ENCODE measurements at places on chromosomes 1 and 21.

DNA sequence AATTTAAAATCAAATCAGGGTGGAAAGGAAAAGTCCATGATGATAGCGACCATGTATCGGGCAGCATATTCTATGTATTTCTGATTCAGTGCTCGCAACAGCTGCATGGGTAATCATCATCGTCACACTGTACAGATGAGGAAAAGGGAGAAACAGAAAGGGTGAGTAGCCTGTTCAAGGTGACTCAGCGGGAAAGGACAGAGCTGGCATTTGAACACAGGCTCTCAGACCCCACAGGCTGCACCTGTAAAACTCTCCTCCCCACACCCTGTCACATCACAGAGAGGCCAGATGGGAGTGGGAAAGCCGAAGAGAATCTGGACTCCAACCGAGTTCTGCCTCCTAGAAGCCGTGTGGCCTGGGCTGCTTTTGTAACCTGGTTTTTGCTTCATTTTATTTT is 14.0 kb downstream of the RUNX1 start:
- DNase-seq: no peak

DNA sequence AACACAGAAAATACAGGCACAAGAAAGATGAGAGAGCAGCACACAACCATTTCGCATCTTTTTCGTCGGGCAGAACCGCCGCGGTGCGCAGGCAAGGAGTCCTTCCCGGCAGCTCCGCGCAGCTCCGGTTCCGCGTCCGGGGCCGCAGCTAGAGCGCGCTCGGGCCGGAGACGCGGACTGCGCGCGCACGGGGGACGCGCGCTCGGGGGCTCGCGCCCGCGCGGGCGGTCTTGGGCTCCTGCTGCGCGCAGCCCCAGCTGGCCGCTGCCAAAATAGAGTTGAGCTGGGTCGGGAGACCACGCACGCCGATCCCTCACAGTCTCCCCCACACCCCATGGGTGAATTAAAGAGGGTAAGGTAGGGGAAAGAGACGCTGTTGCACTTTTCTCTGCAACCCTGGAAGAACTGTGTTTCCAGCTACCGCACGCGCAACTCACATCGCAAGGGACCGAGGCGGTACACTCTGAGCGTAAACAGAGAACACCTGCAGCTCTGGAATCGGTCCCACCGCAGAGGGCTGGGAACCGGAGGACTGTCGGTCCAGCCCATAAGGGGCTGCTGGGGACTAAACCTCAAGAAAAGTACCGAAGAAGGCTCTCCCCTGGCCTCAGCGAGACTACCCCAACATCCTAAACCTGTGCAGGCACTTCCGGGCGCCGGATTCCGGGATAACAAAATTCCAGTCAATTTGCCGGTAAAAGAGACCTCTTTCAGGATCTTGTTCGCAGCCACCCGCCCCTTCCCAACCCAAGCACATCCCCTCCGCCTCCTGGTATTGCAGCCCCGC is 1.7 kb downstream of the NR5A2 start:
- no peak for DNase-seq

- no peak for DNase-seq
These were observed 470.5 kb downstream of the LTN1 start for GRCh38 chr21:28522014-28522799.

- no peak for DNase-seq
These were observed 5.1 kb upstream of the ARHGAP30 start for GRCh38 chr1:161074676-161075368.

GRCh38 chr1:203145321-203146041 is 18.0 kb downstream of the ADORA1 start:
- no peak for DNase-seq

- DNase-seq: peak; percentile 15
These were observed 7.1 kb upstream of the CLDN19 start for GRCh38 chr1:42747125-42747524.

DNA sequence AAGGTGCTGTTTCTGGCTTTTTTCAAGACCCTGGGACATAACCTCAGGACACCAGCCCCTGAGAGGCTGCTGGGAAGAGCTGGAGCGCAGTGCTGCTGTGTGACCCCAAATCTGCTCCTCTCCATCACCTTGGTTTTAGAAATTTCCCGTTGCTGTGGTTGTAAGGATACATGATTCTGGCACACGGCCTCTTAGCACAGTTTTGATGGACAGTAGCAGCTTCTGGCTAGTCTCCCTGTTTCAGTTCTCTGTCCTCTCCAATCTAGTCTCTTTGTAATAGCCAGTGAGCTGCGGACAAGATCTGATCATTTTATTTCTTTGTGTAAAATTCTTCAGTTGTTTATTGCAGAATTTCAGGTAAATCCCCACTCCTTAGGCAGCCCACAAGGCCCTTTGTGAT is 3.1 kb downstream of the CLIC6 start:
- DNase-seq: no peak

GRCh38 chr1:181159451-181160140 is 71.1 kb downstream of the IER5 start:
- no peak for DNase-seq

- DNase-seq: peak; percentile 17
These were observed 17.7 kb downstream of the TINAGL1 start for GRCh38 chr1:31593770-31594632.

DNA sequence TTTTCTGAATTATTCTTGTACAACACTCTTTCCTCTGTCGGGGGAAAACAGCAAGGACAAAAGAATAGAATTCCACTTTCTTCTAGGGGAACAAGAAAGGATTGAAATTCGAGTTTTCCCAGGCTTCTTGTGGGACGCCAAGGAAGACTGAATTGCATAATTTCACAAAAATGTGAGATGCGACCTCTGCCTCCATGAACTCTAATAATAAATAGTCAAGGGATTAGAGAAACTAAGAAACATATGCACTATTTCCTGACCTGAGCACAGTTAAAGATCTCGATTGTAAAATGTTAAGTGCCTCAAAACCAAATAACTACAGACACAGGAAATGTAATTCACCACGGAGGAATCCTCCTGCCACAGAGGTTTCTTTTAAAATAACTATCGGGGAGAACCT is 117.3 kb upstream of the MARK1 start:
- DNase-seq: no peak

- no peak for DNase-seq
These were observed 362.2 kb downstream of the SRGAP2C start for GRCh38 chr1:121546830-121547591.

DNA sequence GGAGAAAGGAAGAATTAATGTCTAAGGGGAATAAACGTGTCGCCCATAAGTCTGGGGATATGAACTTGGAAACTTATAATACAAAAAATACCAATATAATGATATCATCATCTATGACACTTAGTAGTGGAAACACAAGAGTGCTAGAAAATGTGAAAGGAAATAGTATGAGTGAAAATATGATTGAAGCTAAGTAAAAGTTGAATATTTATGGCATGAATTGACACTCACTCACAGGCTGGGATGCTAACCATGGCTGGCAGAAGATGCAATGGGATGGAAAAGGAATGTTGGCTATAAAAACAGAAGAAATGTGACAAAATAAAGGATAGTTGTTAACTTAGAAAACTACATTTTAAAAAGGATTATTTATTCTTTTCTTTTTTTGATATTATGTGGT is 120.1 kb downstream of the XPR1 start:
- no peak for DNase-seq

- DNase-seq: no peak
These were observed 68.4 kb downstream of the CAMK2N1 start for GRCh38 chr1:20417581-20417980.

DNA sequence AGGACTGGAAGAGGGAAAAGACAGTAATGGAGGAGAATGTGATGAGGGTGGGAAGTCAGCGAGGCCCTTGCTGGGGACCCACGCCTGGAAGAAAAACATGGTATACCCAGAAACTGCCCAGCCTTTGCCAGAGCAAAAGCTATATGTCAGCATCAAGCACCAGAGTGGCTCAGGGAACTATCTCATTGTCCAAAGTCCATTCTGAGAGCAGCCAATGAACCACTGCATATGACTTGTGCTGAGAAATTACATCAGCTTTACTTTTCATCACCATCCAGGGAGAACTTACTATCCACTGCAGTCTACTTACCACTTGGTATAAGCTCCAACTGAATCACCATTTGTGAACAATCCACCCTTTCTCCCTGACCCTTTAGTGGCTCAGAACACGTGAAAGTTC is 148.1 kb downstream of the TTLL7 start:
- no peak for DNase-seq

DNA sequence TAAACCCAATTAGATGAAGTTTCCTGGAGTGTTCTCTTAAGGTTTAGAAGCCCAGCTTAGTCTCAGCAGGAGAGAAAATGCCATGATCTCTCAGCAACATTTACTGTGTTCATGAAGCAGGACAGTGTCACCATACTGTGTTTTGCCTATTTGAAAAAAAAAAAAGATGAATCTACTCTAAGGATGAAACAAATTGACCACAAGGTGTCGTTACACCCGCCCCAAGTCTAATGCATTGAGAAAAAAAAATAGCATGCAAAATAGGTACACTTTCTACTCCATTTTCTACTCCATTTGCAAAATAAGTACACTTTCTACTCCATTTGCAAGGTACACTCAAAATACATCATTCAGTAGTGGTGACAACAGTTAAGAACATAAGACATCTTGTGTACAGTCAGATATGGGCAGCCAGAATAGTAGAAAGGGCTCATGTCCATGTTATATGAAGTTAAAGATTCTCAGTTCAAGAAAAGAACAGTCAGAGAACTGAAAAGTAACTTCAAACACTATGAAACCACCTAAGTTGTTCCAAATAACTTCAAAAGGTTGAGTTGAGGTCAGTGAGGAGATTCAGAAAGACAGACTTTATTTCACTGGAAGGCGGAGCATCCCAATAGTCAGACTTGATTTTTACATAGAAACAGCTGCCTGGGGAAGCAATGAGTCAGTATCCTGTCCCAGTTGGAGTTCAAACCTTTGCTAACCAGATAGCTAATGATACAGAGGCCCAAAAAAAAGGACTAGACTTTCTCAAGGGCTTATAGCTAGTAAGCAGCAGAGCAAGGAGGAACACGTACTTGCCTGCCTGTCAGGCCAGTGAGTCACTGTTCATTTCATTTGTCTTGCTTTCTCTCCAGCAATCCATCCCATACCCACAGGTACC is 13.3 kb downstream of the PLPPR5 start:
- DNase-seq: no peak

Data from stimulated activated CD8-positive, alpha-beta memory T cell treated with anti-CD3 and anti-CD28 coated beads, Interleukin-7, amount 100 ng/mL, for 4 hours (primary cell).